CD4-positive, alpha-beta T cell treated with Interleukin-21 for 1 hour (primary cell): ENCODE measurements at places on chromosomes 2 and 18.

DNA sequence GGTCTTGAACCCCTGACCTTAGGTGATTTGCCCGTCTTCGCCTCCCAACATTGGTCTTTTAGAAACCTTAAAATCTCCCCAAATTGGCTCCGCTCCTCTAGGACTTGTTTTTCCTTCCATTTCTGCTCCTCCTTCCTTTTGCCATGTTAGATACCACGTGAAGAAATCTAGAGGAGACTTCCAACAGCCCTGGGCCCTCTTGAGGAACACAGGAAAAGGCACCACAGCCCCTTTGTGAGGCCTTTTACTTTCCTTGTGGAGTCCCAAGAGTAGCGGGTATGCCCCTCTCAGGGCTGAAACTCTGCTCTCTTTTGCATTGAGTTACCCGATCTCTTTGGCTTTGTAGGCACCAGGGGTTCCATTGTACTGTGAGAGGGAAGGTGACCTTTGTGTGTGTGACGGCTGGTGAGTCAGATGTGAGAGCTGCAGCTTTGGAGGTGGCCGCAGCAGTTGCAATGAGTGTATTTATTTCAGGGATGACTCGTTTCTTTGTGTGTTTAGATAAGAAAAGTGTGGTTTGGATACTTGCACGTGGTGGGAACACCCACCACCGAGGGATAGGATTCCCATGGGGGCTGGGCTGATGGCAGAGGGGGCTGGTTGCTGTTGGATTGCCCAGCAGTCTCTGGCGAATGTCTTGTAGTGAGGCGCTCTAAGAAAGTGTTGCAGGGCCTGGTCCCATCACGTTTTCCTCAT, 218.4 kb upstream of the HS6ST1 start:
- DNase-seq = no peak

DNA sequence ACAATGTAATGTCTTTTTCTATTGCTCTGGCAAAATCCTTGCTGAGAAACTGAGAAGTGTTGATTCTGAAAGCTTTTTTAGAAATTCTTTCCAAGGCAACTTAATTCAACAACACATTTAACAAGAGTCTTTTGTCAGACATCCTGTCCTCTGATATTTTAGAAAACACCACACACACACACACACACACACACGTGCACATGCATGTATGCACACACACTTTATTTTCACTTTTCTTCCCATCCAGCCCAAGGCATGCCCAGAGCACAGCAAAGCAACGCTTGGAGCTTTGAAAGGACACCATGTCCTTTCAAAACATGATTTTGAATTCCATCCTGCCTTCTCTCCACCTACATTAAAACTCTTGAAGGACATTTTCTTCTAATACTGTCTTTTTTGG, 116.1 kb downstream of the ATL2 start:
- peak; percentile 7 for DNase-seq

DNA sequence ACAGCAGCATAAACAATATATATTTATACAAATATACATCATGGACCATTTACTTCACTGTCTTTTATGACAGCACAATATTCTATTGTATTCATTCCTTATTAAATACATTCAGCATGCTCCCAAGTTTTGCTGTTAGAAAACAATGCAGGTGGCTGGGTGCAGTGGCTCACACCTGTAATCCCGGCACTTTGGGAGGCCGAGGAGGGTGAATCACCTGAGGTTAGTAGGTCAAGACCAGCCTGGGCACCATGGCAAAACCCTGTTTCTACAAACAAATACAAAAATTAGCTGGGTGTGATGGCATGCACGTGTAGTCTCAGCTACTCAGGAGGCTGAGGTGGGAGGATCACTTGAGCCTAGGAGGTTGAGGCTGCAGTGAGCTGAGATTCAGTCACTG, 39.0 kb downstream of the NPC1 start:
- no peak for DNase-seq

- DNase-seq = no peak
These were observed 60.3 kb downstream of the SH3BP4 start for GRCh38 chr2:235011929-235012631.

DNA sequence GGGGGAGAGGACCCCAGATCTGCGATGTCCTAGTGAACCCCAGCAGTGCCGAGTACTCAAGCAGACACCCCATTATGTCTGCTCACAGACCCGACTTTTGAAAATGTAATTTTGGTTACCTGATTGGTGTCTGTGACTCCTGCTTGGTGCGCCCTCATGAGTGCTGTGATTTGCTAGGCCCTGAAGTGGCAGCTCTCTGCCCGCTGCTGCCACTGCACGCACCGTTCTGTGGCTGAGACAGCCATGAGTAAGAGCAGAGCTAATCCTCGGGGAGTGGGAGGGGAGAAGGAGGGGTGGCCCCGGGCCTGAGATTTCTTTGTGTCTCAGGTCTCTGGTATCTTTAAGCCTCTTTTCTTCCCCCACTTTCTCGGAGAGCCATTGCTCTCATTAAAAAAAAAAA, 18.2 kb downstream of the FHOD3 start:
- DNase-seq = no peak

DNA sequence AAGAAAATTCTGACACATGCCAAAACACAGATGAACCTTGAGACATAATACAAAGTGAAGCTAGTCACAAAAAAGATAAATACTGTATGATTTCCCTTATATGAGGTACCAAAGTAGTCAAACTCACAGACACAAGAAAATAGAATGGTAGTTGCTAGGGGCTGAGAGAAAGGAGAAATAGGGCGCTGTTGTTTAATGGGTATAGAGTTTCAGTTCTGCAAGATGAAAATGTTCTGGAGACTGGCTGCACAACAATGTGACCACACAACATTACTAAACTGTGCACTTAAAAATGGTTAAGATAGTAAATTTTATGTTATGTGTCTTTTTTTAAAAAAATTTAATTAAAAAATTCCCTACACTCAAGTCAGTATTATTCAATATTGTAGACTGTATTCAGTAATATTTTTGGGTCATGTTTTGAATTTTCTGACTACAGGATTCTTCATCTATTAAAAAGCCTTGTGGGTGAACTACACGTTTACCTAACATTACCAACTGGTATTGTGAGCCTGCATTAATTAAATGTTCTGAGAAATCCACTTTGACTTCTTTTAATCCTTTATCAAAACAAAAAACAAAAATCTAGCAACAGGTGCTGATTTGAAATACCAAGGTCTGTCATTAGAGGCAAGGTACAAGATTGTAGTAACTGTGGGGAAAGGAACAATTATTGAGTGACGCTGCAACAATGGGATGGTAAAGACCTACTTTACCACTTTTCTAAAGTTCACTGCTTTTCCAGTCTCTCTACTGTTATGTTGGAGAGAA, 140.8 kb upstream of the ZFP36L2 start:
- no peak for DNase-seq

GRCh38 chr2:210971431-210971830, 415.0 kb downstream of the CPS1 start:
- no peak for DNase-seq

DNA sequence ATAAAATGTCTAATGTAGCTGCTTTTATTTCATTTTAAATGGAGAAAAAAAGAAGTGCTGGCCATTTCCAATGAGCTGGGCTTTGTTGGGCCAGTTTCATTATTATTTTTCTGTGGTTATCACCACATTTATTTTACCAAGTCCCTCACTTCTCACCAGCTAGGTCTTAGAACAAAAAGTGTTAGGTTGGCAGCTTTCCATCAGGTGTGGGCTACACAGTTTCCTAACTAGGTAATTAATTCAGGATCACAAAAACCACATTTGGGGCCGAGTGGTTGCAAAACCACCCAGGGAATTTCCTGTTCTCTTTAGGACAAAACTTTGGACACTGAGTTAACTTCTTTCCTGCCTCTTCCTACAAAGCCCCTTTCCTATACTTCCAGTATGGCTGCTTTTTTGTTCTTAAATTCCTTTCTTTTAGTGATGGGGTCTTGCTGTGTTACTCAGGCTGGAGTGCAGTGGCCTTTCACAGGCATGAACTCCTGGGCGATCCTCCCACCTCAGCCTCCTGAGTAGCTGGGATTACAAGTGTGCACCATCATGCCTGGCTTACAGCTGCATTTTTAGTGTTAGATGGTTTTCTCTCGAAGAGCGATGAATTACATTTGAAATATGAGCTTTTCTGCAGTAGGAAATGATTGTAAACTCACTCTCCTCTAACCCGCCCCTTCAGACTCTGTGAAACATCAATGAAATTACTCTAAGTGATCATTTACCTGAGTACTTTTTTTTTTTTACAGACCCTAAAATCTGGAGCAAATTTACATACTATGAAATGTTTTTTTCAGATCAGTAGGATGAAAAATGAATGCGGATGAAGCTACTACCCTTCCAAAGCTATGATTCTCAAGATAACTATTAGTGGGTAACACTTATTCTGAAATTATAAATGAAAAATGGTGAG, 2.6 kb upstream of the ZFP36L2 start:
- DNase-seq = peak; percentile 48
